ENCODE measurements at places on chromosomes 11 and 22.

DNA sequence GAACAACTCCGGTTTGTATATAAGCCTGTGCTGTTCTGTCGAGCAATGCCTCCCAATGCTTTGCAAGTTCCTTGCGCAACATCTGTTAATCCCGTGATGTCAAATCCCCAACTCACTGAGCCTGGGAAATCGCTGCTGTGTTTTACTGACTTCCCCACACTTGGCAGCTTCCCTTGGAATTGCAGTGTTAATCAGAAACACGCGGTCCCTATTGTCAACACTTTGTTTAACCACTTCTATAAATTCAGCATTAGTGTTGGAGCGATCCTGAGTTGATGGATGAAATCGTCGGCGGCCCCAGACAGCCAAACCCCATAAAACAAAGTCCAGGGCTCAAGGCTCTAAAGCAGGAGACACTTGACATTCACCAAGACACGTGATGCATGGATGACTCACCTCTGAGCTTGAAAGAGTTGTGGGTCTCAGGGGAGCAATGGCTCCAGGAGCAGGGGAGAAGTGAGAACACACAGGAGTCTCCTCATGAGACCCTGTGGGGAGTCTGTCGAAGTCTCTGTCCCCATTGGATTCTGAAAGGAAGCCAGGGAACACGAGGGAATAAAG, 555.3 kb downstream of the MIAT start:
- DNase-seq: no peak

DNA sequence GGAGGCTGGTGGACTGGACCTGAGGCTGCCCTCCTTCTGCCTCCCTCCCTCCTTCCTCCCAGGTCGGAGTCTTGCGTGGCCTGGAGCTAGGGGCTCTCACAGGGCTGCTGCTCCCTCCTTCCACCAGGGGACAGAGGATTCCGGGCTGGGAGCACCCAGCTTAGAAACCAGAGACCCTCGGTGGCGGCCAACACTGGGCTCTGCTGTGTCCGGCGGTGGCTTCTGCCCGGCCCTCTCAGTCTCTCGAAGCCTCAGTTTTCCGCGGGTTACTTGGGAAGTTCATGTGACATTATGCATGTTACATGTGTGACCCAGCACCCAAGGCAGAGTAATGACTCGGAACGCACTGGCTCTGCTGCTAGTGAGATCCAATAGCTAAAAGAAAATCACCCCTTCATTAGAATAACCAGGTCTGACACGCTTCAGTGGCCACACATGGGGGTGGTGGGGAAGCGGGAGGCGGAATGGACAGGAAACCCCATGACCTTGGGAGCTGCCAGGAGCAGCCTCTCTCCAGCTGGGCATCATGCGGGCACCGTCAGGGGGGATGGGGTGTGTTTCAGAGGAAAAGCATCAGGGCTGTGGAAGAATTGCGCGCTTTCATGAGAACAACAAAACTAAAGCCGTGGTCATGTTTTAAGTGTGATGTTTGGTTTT, 5.9 kb upstream of the MRGPRG start:
- DNase-seq: no peak

GRCh38 chr22:42948294-42948693, 66.7 kb downstream of the PACSIN2 start:
- DNase-seq: no peak

GRCh38 chr11:64510759-64511158, 80.3 kb upstream of the SLC22A12 start:
- no peak for DNase-seq

GRCh38 chr11:7467652-7468051, 17.7 kb upstream of the OLFML1 start:
- no peak for DNase-seq

DNA sequence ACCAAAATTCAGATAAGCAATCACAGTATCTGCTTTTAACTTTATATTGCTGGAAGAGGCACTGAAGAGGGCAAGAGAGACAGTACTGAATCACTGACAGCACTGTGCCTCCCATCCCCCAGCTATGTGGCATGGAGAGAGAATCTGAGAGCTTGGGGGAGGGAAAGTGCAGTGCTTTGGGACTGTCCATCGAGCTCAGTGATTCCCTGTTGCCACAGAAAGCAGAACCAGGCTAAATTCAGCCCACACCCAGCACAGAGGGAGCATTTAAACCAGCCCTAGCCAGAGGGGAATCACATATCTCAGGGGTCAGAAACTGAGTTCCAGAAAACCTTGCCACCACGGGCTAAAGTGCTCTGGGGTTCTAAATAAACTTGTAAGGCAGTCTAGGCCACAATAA, 44.3 kb downstream of the KCNQ1 start:
- DNase-seq: no peak

DNA sequence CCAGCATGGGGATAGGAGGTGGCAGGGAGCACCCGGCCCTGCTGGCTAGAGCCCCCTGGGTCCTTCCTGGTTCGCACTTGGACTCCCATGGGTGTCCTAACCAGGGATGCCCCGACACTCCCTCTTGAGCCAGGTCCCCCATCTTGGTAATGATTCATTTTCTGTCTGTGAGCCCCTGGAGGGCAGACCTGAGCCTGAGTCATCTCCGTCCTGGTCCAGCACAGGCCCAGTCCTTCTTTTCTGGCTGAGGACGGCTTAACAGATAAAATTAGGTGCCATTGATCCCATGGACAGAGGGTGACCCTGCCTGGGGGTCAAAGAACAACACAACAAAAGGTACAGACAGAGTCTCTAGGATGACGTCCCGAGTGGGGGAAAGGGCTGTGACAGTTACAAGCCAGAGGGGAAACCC, 3.5 kb downstream of the RHOD start:
- DNase-seq: no peak

GRCh38 chr11:1437500-1437899, 47.8 kb downstream of the BRSK2 start:
- no peak for DNase-seq

GRCh38 chr11:3737386-3737933, 59.9 kb downstream of the NUP98 start:
- no peak for DNase-seq

- DNase-seq: no peak
These were observed 1536.3 kb downstream of the FAM181B start for GRCh38 chr11:81197396-81197795.
